Fibroblast of lung (primary cell): ENCODE measurements at places on chromosomes 6 and 20. TPM values are rescaled to one million over a fixed set of nuclear protein-coding genes. Genes with fewer than 3 reads are reported as not detected.

The RAE1 gene
- polyA plus RNA-seq, result 39.4 and 52.8 TPM in 2 replicates

The LST1 gene
- polyA plus RNA-seq, result not detected in 2 replicates

The SRF gene
- polyA plus RNA-seq, result 29.5 and 32.3 TPM in 2 replicates

The RIN2 gene
- 24.3 and 30.2 TPM in 2 replicates for polyA plus RNA-seq

The PRPH2 gene
- 4.0 and 6.3 TPM in 2 replicates for polyA plus RNA-seq

The DAAM2 gene
- 13.0 and 48.2 TPM in 2 replicates for polyA plus RNA-seq

The SAYSD1 gene
- polyA plus RNA-seq, result 11.3 and 11.9 TPM in 2 replicates

The TMEM170B gene
- 1.2 and 1.5 TPM in 2 replicates for polyA plus RNA-seq

The PPP1R14C gene
- not detected in 2 replicates for polyA plus RNA-seq

The ANKRD6 gene
- polyA plus RNA-seq, result 0.39 and 0.63 TPM in 2 replicates

The GSTA1 gene
- not detected in 2 replicates for polyA plus RNA-seq

The HSPA1L gene
- 0.74 and 0.75 TPM in 2 replicates for polyA plus RNA-seq

The HLA-DRB1 gene
- polyA plus RNA-seq, result 0.06 and 0.42 TPM in 2 replicates

The VSX1 gene
- not detected in 2 replicates for polyA plus RNA-seq

The KCNB1 gene
- 0.07 and 0.08 TPM in 2 replicates for polyA plus RNA-seq

The OR2J3 gene
- not detected in 2 replicates for polyA plus RNA-seq

The SPATA25 gene
- 0.11 and 0.19 TPM in 2 replicates for polyA plus RNA-seq

The SSTR4 gene
- polyA plus RNA-seq, result not detected in 2 replicates

The NMBR gene
- 0.05 TPM in 1 of 2 replicates, not detected in the other for polyA plus RNA-seq

The PPIL4 gene
- 15.2 and 15.9 TPM in 2 replicates for polyA plus RNA-seq

The BMP7 gene
- not detected in 2 replicates for polyA plus RNA-seq

The DSP gene
- polyA plus RNA-seq, result 0.02 and 3.8 TPM in 2 replicates

The TREML1 gene
- not detected in 2 replicates for polyA plus RNA-seq

The BPIFB2 gene
- polyA plus RNA-seq, result not detected in 2 replicates

The DLGAP4 gene
- polyA plus RNA-seq, result 26.9 and 40.2 TPM in 2 replicates

The ARFGEF3 gene
- 0.14 and 0.23 TPM in 2 replicates for polyA plus RNA-seq

The BTN1A1 gene
- not detected in 2 replicates for polyA plus RNA-seq

The FAM184A gene
- 0.09 and 0.43 TPM in 2 replicates for polyA plus RNA-seq

The GGT7 gene
- polyA plus RNA-seq, result 8.2 and 10.3 TPM in 2 replicates

The ZNF831 gene
- polyA plus RNA-seq, result not detected in 2 replicates

The CLPSL2 gene
- polyA plus RNA-seq, result not detected in 2 replicates

The SLC22A7 gene
- not detected in 2 replicates for polyA plus RNA-seq

The CPNE5 gene
- polyA plus RNA-seq, result 0.02 TPM in 2 replicates

The TMC2 gene
- not detected in 2 replicates for polyA plus RNA-seq

The THBD gene
- 0.99 and 4.9 TPM in 2 replicates for polyA plus RNA-seq

The B3GAT2 gene
- not detected in 2 replicates for polyA plus RNA-seq

The LINC00237 gene
- not detected in 2 replicates for polyA plus RNA-seq

The LY6G6F gene
- polyA plus RNA-seq, result not detected in 2 replicates

The LPA gene
- not detected in 2 replicates for polyA plus RNA-seq

The LBP gene
- polyA plus RNA-seq, result 0.08 TPM in 1 of 2 replicates, not detected in the other

The DEF6 gene
- 0.12 and 0.17 TPM in 2 replicates for polyA plus RNA-seq
